ENCODE measurements at places on chromosomes 5 and 9.

DNA sequence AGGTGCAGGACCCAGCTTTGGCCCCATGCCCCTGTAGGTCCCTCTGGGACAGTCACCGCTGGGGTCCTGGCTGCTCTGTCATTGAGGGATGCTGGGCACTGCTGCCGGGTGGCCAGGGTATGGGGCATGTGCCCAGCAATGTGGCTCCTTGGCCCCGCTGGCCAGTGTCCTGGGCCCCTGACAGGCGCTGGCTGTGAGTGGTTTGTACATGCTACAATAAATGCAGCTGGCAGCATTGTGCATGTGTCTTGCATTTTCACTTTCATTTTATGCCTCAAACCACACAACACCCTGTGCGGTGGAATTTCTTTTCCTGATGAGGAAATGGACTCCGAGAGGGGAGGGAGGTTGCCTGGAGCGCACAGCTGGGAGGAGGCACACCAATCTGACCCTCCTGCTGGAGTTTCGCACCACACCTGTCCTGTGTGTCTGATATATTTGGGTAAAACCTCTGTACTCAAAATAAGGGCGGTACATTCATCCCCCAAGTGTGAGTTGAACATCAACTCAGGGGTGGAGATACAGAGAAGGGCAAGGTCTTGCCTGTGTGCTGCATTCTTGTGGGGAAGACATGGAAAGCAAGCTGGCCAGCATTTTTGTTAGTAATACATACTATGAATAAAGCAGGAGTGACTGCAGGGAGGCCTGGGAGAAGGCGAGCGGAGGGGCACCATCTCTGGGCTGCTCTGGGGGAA lies 11.7 kb downstream of the TSPAN17 start:
- DNase-seq, result no peak

GRCh38 chr9:5714501-5715401 lies 85.8 kb downstream of the RIC1 start:
- DNase-seq, result no peak

DNA sequence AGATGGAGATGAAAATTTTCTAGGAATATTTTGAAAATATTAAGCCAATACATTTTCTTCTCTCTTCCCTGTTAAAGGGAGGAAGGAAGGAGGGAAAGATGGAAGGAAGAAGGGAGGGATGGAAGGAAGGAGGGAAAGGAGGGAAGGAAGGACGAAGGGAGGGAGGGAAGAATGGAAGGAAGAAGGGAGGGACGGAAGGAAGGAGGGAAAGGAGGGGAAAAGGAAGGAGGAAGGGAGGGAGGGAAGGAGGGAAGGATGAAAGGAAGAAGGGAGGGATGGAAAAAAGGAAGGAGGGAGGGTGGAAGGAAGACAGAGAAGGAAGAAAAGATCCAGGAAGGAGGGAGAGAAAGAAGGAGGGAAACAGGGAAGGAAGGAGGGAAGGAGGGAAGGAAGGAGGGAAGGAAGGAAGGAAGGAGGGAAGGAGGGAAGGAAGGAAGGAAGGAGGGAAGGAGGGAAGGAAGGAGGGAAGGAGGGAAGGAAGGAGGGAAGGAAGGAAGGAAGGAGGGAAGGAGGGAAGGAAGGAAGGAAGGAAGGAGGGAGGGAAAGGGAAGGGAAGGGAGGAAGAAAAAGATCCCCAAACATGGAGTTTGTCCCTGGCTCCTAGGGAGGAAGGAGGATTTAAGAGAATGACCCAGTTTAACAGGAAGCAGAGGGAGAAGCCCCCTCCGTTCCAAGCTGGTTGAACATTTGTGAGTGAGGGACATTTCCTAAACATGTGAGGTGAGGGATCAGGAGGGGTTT lies 70.3 kb upstream of the NEURL1B start:
- no peak for DNase-seq

DNA sequence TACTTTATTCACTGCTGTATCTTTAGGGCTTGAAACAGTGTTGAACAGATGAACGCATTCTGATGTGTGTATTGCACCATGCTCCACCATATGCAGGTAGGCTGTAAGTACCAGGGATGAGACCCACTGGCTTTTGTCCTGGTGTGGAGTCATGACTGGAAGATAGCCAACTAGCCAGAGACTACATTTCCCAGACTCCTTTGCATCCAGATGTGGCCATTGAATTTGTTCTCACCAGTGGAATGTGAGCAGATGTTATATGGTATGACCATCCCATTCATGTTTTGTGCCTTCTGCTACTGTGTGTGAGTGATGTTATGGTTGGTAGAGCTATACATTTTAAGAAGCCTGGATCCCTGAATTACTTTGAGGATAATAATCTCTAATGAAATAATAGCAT lies 7.4 kb upstream of the FBXL7 start:
- DNase-seq, result no peak

DNA sequence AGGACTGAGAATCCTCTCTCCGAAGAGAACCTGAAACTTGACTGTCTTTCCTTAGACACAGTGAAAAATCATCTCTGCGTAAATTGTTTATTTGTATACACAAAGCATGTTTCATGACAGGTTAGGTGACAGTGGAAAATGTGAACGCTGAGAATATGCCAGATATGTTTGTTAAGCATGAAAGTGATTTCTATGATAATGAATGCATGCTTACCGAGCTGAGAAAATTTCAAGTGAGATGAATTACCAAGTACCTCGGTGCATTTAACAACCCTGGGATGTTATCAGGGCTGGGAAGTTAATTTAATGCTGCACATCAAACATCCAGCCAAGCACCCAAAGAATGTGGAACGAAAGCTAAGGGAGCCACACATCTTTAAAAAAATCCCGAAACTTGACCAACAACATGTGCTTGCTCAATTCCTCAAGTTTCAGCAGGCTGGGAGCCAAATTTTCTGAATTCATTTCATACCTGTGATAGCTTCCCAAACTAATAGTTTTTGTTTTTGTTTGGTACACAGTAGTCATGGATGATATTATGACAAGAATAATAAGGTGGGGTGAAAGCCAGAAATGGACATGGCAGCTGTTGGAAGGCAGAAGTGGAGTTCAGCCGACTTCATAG lies 336.9 kb downstream of the ARHGEF28 start:
- DNase-seq, result no peak

DNA sequence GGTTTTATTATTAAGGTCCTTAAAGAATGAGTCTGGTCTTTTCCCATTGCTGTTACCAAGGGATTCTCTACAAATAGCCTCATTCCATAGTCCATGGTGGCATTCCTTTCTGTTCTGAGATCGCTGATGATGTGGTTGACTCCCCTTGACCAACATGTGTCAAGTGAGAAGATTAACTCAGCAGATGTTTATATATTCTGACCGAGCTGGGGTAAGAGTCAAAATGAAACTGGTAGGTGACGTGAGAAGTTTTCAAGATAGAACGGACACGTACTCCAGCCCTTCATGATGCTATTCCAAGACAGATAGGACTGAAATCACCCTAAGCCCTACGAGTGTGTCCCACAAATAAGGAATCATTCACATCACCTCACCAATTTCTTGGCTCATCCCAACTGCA lies 155.5 kb upstream of the WWC1 start:
- DNase-seq, result peak; percentile 61

- DNase-seq, result no peak
These were observed 29.7 kb upstream of the FAM169A start for GRCh38 chr5:74895906-74896305.

DNA sequence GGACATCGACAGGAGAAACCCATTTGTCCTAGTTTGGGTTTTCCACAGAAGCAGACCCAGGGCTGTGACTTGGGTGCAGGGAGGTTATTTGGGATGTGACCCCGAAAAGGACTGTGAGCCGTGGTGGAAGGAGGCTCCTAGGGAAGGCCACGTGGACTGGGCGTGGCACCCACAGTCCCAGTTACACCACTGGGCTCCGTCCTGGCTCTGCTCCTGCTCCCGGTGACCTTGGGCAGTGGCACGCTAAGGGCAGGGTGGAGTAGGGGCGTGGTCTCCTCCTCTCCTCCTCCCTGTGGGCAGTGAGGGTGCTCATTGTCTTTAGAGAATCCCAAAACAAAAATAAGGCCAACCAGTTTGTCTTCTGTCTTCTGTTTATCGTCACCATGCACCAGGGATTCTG lies 190.1 kb downstream of the GADD45G start:
- DNase-seq, result no peak

DNA sequence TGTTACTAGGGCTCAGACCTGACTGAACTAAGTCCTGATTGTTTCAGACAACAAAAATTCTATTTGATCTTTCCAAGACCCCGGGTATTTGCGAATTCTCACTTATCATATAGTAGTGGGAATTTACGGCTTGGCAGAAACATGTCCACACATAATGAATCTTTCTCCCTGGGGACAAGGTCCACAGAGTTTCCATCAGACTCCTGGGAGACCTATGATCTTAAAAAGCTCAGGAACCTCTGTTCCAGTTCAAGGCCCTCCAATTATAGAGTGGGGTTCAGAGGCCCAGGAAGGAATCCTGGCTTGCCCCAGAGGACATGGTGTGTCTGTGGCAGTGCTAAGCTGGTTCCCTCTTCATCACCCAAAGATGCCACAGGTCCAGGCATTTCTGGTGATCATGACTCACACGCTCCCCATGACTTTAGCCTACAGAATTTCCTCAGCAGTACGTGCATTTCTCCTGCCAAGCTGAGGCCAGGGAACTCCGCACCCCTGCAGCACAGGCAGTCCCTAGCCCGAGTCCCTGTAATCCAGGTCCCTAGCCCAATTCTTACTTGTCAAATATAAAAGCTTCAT lies 12.6 kb downstream of the RAPGEF1 start:
- DNase-seq, result no peak

DNA sequence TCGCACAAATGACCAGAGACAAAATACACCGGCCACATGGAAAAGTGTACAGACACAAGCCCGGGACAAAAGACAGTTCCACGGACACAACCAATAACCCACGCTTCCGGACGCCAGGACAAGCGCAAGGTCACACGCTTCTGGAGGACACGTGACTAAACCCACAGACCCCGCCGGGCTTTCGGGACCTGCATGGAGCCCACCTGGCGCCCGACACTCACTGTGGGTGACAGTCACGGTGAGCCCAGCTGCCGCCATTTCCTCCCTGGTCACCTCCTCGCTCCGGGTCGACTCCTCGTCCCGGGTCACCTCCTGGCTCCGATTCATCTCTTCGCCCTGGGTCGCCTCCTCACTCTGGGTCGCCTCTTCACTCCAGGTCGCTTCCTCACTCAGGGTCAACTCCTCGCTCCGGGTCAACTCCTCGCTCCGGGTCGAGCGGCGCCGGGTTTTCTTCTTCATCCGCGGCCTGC lies 470 bp downstream of the BAG1 start:
- peak; percentile 54 for DNase-seq

DNA sequence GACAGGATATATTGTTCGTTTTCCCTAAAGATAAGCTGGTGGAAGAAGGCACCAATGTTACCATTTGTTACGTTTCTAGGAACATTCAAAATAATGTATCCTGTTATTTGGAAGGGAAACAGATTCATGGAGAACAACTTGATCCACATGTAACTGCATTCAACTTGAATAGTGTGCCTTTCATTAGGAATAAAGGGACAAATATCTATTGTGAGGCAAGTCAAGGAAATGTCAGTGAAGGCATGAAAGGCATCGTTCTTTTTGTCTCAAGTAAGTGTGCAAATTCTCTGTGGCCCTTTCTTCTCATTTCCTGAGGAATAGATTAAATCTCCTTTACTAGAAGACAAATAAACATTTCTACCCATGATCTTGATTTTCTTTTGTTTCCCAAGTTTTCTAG lies 38.0 kb downstream of the OSMR start:
- no peak for DNase-seq

GRCh38 chr5:113804264-113804663 lies 290.8 kb downstream of the YTHDC2 start:
- DNase-seq, result no peak

- DNase-seq, result no peak
These were observed 156.9 kb upstream of the FST start for GRCh38 chr5:53323511-53323910.

GRCh38 chr9:128078504-128079434 lies 10.7 kb downstream of the SLC25A25 start:
- DNase-seq, result no peak

DNA sequence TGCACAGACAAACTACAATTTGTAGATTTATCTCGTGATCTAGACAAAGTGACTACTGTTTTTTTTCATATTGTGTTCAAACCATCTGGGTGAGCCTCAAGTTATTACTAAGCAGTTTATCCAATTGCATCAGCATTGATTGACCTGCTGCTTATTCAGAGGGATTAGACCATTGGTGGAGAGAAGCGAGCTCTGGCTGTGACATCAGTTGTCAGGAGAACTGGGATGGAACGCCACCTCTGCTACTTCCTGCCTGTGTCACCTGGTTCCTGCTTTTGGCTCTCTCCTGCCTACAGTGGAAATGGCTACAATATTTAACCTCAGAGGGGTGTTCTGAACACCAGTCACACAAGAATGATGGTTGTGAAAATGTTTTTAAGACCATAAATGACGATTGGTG lies 12.1 kb downstream of the NR4A3 start:
- DNase-seq, result no peak

- DNase-seq, result no peak
These were observed 146.9 kb downstream of the GOLPH3 start for GRCh38 chr5:32027093-32027716.

DNA sequence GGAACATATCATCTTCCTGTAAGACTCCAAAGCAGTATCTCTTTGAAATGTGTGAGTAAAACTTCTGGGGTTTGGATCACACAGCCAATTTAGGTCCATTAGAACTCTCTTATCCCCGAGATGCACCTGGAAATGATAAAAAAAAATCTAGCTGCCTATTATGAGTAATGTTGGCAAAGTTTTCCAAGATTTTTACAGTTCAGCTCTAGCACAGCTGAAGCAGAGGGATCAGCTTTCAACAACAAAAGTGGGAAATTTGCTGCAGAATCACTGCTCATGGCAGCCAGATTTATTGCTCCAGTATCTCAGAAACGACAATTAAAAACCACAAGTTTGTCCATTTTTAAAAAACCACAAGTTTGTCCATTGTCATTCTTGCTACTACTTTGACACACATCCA lies 292.2 kb downstream of the IRX2 start:
- no peak for DNase-seq

- DNase-seq, result no peak
These were observed 6.9 kb downstream of the KIAA1958 start for GRCh38 chr9:112493393-112494137.

DNA sequence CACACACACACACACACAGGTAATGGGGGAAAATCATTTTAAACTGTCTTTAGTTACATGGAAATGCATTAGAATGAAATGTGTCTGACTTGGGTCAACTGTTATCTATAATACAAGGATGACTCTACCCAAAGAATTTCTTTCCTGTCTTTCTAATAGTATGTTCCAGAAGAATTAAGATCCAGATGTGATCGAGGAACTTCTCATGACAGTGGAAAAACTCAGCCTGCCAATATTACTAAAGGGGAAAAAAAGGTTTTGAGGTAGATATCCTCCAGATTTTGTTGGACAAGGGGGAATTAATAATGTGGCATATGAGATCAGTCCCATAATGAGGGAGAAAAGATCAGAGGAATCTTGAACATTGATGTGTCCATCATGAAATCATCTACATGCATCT lies 190.6 kb upstream of the MAP3K1 start:
- DNase-seq, result no peak

Data from GM13977 (cell line).